ENCODE measurements at places on chromosomes 4 and X.

DNA sequence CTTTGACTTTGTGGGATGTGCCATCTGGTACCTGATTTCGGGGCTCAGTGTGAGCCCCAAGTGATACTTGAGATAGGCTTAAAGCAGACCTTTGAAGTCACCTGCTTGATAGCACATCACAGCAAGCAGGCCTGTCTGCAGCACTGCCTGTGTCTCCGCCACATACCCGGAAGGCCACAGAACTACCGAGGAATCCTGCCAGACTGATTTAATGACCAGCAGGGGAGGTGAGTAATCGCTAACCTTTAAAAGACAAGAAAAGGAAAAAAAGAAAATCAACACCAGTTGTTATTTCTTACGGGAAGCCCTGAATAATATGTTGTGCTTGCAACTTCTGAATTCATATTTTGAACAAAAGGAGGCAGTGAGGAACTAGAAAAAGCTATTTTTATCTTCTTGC, 6.8 kb downstream of the PTCHD1 start:
- H3K4me3 ChIP-seq: no peak overlapping the region
- no peak overlapping the region for H3K27ac ChIP-seq
- DNase-seq: no peak

DNA sequence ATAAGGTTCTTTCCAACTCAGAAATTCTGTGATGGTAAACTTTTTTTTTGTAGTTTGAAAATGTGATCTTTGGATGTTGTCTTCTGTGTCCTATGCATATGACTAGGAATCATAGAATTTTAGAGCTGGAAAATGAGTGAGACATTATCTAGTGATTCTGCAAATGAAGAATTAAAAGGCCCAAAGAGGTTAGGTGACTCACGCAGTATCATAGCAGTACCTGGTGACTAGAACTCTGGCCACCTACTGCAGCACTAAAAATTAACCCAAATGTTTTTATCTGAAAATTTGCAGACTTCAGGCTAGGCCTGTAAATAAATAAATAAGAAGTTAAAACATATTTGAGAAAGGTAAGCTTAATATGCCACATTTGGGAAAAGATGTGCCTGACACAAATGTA, 52.8 kb downstream of the NFKB1 start:
- H3K36me3 ChIP-seq: peaks cover 16% of the 10 kb centered on the region
- no peak overlapping the region for H3K4me3 ChIP-seq
- no peaks in the 10 kb centered on the region for H3K27me3 ChIP-seq
- DNase-seq: no peak

GRCh38 chr4:37604461-37604860, 81.7 kb downstream of the RELL1 start:
- no peaks in the 10 kb centered on the region for H3K27me3 ChIP-seq
- H3K4me1 ChIP-seq: peaks cover 4% of the 10 kb centered on the region
- no peak for DNase-seq
- no peak overlapping the region for H3K27ac ChIP-seq
- H3K36me3 ChIP-seq: peaks cover 9% of the 10 kb centered on the region

DNA sequence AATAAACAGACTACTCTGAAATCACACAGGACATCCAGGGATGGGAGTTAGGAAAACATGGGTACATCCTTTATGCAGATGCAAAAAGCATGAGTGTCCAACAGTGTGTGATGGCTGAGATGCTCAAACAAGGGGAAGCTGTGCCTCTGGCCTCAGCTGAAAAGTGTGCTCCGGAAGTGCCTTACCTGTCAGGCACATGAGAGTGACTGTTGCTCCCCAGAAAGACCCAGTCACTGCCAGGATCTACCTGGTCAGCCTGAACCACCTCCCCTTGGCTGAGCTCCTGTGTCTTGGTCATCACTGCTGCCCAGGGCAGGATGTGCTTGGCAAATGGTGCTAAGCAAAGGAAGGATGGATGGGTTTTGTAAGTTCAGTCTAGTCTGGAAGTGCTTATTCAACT, 4.0 kb downstream of the PPP2R2C start:
- H3K27me3 ChIP-seq: no peaks in the 10 kb centered on the region
- DNase-seq: no peak
- no peaks in the 10 kb centered on the region for H3K36me3 ChIP-seq

DNA sequence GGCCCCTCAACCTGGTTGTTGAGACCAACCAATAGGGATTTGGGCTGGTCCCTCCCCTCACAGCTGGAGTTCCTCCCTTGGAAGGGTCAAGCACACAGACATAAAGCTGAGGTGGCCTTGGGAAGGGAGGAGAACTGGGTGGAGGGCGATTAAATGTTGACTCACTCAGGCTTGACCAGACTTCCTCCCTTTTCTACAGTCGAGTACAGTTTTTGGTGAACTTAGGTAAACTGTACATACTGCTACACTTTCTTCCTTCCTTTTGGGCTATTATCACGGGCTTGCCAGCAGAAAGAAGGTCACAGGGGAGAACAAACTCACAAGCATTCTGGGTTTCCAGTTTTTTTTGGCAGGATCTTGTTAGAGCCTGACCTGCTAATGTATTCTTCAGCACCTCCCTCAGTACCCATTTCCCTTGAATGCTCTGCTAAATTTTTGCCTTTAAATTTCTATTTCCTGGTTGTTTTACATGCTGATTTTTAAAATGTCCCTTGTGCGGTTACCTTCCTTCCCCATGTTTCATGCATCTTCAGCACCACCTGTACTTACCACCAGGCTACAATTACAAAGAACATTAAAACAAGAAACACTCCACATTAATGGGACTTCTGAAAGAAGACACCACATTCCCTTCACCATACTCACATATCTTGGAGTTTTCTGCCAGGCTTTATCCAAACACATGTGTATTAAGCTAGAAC, 135.2 kb upstream of the RASGEF1B start:
- H3K27ac ChIP-seq: no peak overlapping the region
- H3K36me3 ChIP-seq: no peaks in the 10 kb centered on the region
- DNase-seq: no peak
- H3K4me3 ChIP-seq: no peak overlapping the region

- H3K36me3 ChIP-seq: no peaks in the 10 kb centered on the region
- H3K4me1 ChIP-seq: peaks cover 10% of the 10 kb centered on the region
- no peak for DNase-seq
Observed at GRCh38 chr4:152462047-152462446, 73.8 kb downstream of the FBXW7 start.

GRCh38 chrX:133881893-133882292, 103.5 kb downstream of the GPC3 start:
- H3K4me3 ChIP-seq: no peak overlapping the region
- H3K36me3 ChIP-seq: no peaks in the 10 kb centered on the region
- H3K27ac ChIP-seq: no peak overlapping the region
- H3K4me1 ChIP-seq: no peaks in the 10 kb centered on the region
- no peaks in the 10 kb centered on the region for H3K27me3 ChIP-seq

- DNase-seq: no peak
- no peak overlapping the region for H3K27ac ChIP-seq
- no peaks in the 10 kb centered on the region for H3K4me1 ChIP-seq
- no peak overlapping the region for H3K4me3 ChIP-seq
- no peaks in the 10 kb centered on the region for H3K27me3 ChIP-seq
Observed at GRCh38 chrX:7946960-7947359, 19.7 kb upstream of the PNPLA4 start.

DNA sequence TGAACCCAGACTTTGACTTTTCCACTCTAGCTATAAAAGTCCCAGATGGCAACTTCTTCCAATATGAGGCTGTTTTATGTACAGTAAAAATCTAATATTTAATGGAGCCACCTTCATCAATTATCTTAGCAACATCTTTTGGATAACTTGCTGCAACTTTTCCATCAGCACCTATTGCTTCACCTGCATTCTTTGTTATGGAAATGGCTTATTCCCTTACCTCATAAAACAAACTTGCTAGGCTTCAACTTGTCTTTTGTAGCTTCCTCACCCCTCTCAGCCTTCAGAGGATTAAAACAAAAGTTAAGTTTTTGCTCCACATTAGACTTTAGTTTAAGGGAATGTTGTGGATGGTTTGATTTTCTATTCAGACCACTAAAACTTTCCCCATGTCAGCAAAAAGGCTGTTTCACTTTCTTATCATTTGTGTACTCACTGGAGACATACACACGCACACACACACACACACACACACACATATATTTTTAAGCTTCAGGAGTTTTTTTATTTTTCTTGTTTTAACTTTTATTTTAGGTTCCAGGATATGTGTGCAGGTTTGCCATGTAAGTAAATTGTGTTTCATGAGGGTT, 1296.1 kb upstream of the PABPC4L start:
- H3K36me3 ChIP-seq: no peaks in the 10 kb centered on the region
- H3K27me3 ChIP-seq: no peaks in the 10 kb centered on the region
- no peak overlapping the region for H3K27ac ChIP-seq
- H3K4me3 ChIP-seq: no peak overlapping the region
- no peak for DNase-seq

- H3K4me3 ChIP-seq: no peak overlapping the region
- peaks cover 4% of the 10 kb centered on the region for H3K4me1 ChIP-seq
- H3K27ac ChIP-seq: no peak overlapping the region
- no peaks in the 10 kb centered on the region for H3K36me3 ChIP-seq
Observed at GRCh38 chr4:7392438-7393421, 42.0 kb downstream of the PSAPL1 start.

- no peak overlapping the region for H3K4me3 ChIP-seq
- DNase-seq: no peak
- no peaks in the 10 kb centered on the region for H3K27me3 ChIP-seq
- no peaks in the 10 kb centered on the region for H3K4me1 ChIP-seq
- no peaks in the 10 kb centered on the region for H3K36me3 ChIP-seq
Observed at GRCh38 chr4:154452798-154453346, 38.7 kb downstream of the DCHS2 start.

DNA sequence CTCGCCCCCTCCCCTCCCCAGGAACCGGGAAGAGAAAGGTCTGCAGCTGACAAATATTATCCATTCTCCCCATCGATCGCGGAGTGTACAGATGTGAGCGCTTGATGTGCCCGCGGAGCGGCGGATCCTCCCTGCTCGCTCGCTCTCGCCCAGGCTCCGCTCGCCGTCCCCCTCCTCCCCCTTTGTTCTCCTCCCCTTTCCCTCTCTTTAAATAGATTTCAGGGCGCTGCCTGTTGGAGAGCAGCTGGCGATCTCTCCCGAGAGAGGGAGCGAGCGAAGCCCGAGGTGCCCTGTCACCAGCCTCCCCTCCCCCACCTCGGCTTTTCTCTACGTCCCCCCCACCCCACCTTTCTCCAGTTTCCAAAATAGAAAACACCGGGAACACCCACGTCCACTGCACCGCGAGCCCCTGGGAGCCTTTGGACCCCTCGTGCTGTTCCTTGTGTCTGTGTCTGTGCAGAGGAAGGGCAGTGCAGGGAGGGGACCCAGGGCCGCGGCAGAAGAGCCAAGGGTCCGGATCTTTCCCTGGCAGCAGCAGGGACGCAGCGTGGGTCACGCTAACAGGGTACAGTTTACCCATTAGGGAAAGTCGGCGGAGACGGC, 56.6 kb upstream of the BCOR start:
- no peak for DNase-seq
- peaks cover 38% of the 10 kb centered on the region for H3K4me1 ChIP-seq
- no peaks in the 10 kb centered on the region for H3K36me3 ChIP-seq
- peaks cover 11% of the 10 kb centered on the region for H3K27me3 ChIP-seq

GRCh38 chr4:150211016-150211415, 132.8 kb downstream of the DCLK2 start:
- no peaks in the 10 kb centered on the region for H3K27me3 ChIP-seq
- DNase-seq: no peak
- H3K36me3 ChIP-seq: no peaks in the 10 kb centered on the region
- H3K4me3 ChIP-seq: no peak overlapping the region
- no peak overlapping the region for H3K27ac ChIP-seq
- no peaks in the 10 kb centered on the region for H3K4me1 ChIP-seq

- H3K27ac ChIP-seq: no peak overlapping the region
- no peak for DNase-seq
- H3K4me1 ChIP-seq: no peaks in the 10 kb centered on the region
- H3K27me3 ChIP-seq: no peaks in the 10 kb centered on the region
- H3K36me3 ChIP-seq: no peaks in the 10 kb centered on the region
- H3K4me3 ChIP-seq: no peak overlapping the region
Observed at GRCh38 chr4:17112292-17112659, 213.8 kb upstream of the LDB2 start.

DNA sequence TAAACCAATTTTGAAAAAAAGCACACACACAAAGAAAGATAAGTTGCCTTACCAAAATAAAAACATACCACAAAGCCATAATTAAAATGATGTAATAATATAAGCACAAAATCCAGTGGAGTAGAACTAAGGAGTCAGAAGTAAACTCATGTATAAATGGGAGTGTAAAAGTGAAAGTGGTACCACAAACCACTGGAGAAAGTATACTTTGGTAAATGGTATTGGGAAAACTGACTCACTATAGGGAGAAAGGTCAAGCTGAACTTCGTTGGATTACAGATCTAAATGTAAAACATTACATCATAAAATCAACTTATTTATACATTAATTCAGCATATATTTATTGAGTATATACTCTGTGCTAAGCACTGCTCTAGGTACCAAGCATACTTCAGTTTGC, 46.3 kb upstream of the HHIP start:
- no peak for DNase-seq
- H3K27me3 ChIP-seq: no peaks in the 10 kb centered on the region
- no peak overlapping the region for H3K4me3 ChIP-seq
- H3K27ac ChIP-seq: no peak overlapping the region

DNA sequence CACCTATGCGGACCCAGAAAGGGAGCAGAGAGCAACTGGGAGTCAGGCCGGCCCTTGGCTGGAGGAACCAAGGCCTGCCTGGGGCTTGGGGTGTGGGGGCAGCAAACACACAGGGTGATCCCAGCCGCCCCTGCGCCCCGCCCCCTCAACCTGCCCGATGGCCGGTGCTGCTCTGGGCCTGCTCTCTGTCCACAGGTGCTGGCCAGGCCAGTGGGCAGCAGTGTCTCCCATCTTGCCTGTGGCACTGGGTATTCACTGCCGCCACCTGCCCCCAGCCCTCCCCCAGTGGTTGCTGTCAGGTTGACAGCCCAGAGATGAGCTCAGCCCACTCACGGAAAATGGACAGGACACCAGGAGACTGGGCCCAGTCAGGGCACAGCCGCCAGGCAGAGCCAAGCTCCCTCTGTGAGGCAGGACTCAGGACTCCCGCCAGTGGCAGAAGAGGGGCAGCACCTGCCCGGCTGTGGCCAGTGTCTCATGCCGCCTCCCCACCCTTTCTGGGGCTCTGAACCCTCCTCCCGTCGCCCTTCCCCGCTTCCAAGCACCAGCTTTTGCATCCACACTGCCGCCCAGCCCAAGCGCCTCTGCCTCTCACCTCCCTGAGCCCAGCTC, 4.7 kb downstream of the NKX1-1 start:
- peaks cover 47% of the 10 kb centered on the region for H3K4me1 ChIP-seq
- H3K27ac ChIP-seq: no peak overlapping the region
- DNase-seq: no peak
- H3K36me3 ChIP-seq: no peaks in the 10 kb centered on the region

Measured in esophagus squamous epithelium (tissue), 5 donors.